ENCODE measurements at places on chromosomes 7 and 10. TPM values are rescaled to one million over a fixed set of nuclear protein-coding genes. Genes with fewer than 3 reads are reported as not detected.

Gene AMPH
- not detected for total RNA-seq

Gene FOXI2
- total RNA-seq, result not detected

Gene CALHM3
- total RNA-seq, result not detected

Gene ABCC2
- 0.28 TPM for total RNA-seq

Gene AOAH
- total RNA-seq, result not detected

Gene SFRP4
- not detected for total RNA-seq

Gene LIPF
- total RNA-seq, result not detected

Gene GBX1
- total RNA-seq, result not detected

Gene CAV2
- 208 TPM for total RNA-seq

Gene CCL24
- not detected for total RNA-seq

Gene FBXO24
- total RNA-seq, result 0.21 TPM

Gene GDF2
- not detected for total RNA-seq

Gene SAMD9L
- 0.85 TPM for total RNA-seq

Gene JCAD
- 0.35 TPM for total RNA-seq

Gene UNCX
- total RNA-seq, result not detected

Gene A1CF
- total RNA-seq, result not detected

Gene CFAP69
- 0.49 TPM for total RNA-seq

Gene FAM171A1
- total RNA-seq, result 11.4 TPM

Gene KMT2E
- total RNA-seq, result 27.5 TPM

Gene CNPY1
- total RNA-seq, result not detected

Gene RADIL
- 0.14 TPM for total RNA-seq

Gene TRIM50
- total RNA-seq, result not detected

Gene ADRA2A
- total RNA-seq, result not detected

Gene PDE1C
- not detected for total RNA-seq

Gene GNA12
- 15.0 TPM for total RNA-seq
